Kidney epithelial cell (primary cell): ENCODE measurements at places on chromosomes 1 and 21. TPM values are rescaled to one million over a fixed set of nuclear protein-coding genes. Genes with fewer than 3 reads are reported as not detected.

- DNase-seq: no peak
These were observed 45.3 kb downstream of the SETD4 start for GRCh38 chr21:36015045-36015444.

GRCh38 chr1:231626951-231627614 lies 493 bp downstream of the DISC1 start:
- DNase-seq: no peak

- no peak for DNase-seq
These were observed 194.3 kb downstream of the KCTD3 start for GRCh38 chr1:215761446-215761845.

- no peak for DNase-seq
These were observed 84.9 kb downstream of the CNIH3 start for GRCh38 chr1:224700918-224701531.

- DNase-seq: no peak
These were observed 2.1 kb downstream of the KIF26B start for GRCh38 chr1:245156736-245157505.

- DNase-seq: peak; percentile 43
These were observed 28.9 kb downstream of the VANGL1 start for GRCh38 chr1:115670476-115671175.

DNA sequence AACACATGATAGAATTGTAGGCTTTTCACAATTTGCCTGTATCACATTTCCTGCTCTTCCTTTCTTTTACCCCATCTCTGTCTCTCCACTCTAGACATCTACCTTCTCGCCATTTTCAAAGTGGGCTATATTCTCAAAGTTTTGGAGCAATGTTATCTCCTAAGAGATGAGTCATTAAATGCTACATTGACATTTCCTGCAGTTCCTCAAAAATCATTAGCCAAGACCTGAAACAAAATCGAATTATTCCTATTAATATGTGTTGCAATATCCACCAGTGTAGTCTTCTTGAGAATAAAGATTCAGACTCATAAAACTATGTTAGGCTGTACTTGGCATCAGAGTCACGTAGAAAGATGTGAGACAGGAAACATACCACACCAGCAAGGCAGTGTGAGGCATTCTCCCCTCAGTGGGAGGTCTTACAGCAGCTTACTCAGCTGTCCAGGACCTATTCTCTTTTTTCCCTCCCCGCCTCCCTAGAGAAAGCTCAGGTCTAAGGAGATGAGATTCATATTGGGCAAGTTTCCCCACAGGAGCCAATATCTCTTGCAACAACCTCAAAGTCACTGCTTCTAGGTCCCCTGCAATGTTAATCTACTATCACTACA lies 38.8 kb downstream of the FRRS1 start:
- no peak for DNase-seq

DNA sequence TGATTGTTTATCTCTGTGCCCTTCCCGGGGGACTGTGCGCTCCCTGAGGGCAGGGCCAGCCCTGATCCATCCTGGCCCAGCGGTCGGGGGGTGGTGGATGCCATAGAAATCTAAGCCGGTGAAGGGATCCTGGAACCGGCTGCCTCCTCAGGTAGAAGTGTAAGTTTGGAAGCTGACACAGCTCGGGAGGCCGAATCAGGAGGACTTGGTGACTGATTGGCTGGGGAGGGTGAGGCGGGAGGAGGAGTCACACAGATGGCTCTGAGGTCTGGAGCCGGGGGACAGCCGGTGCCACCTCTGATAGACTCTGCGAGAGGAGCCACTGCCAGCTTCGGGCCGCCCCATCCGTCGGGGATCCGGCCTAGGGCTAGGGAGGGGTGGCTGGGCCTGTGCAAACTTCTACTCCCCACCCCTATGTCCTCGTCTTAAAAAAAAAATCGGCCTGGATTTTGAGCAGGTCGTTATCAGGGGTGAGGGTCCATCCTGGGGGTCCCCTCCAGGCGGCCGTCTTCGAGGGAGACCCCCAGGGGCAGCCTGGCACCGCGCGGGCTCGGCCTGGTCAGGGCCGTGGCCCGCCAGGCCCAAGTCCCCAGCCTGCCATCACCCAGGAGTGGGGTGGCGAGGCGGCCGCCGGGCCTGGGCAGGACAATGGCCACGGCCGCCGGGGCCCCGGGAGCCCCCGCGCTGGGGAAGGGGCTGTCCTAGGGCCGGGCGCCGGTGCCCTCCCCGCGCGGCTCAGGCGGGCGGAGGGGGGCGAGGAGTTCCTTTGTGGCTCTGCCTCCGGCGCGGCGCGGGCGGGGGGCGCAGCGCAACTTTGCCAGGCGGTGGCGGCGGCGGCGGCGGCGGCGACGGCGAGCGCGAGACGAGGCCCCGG lies 708 bp upstream of the ZNF362 start:
- peak; percentile 16 for DNase-seq

DNA sequence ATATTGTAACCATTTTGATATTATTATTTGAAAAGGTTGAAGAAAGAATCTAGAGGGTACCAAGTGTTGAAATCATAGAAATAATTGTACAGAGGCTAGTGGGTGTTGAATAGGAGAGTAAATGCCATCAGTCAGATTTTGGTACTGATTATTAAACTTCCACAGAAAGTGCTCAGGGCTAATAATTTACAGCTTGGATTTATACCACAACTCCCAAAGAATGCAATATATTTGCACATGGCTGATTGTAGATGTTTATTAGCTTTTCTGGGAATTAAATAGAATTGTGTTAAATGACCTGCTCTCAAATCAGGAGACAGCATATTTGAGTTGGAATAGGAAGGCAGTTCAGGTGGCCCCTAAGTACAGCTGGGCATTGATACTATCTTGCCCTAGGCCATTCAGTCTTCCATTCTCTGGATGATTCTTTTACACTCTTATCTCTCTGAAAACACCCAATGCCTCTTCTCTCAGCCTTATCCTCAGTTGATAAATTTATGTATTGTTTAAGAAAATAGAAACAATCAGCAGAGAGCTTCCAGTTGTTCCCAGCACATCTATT lies 63.7 kb downstream of the ERICH3 start:
- no peak for DNase-seq

GRCh38 chr1:86636898-86637297 lies 67.5 kb upstream of the SH3GLB1 start:
- no peak for DNase-seq

- DNase-seq: no peak
These were observed at the start of gene BRINP3 for GRCh38 chr1:190477762-190478148. Gene BRINP3, minus strand, starts transcription at chr1:190477864.

GRCh38 chr1:98478121-98478520 lies 183.4 kb upstream of the SNX7 start:
- DNase-seq: no peak

DNA sequence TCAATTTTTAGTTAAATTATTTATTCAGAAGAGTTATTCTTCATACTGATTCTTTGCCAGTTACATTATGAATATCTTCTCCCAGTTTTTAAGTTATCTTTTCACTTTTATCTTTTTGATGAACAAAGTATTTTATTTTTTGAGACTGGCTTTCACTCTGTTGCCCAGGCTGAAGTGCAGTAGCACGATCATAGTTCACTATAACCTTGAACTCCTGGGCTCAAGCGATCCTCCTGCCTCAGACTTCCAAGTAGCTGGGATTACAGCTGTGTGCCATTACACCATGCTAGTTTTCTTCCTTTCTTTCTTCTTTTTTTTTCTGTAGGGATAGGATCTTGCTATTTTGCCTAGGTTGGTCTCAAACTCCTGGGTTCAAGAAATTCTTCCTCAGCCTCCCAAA lies 3.5 kb downstream of the GORAB start:
- no peak for DNase-seq

GRCh38 chr1:160637821-160638539 lies 8.9 kb downstream of the SLAMF1 start:
- no peak for DNase-seq

GRCh38 chr1:89630048-89630447 lies 2.9 kb upstream of the LRRC8C start:
- DNase-seq: no peak

GRCh38 chr1:183757061-183757460 lies 47.9 kb upstream of the RGL1 start:
- DNase-seq: peak; percentile 44

DNA sequence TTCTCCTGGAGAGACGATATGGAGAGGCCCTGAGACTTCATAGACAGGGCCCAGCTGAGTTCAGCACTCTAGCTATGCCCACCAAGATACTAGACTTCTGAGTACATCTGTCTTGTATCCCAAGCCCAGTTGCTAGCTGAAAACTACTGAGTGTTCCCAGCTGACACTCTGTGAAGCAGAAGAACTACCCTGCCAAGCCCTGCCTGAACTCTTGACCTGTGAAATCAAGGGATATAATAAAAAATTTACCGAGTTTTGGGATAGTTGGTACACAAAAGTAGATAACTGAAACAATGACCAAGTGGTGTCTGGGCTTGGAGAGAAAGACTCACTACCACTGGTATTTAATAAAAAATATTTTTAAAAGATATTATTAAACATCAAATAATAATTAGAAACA lies 267.5 kb downstream of the TRABD2B start:
- no peak for DNase-seq

GRCh38 chr1:9350013-9350908 lies 57.6 kb downstream of the SPSB1 start:
- DNase-seq: no peak

GRCh38 chr1:243582326-243582725 lies 267.7 kb downstream of the AKT3 start:
- DNase-seq: no peak

DNA sequence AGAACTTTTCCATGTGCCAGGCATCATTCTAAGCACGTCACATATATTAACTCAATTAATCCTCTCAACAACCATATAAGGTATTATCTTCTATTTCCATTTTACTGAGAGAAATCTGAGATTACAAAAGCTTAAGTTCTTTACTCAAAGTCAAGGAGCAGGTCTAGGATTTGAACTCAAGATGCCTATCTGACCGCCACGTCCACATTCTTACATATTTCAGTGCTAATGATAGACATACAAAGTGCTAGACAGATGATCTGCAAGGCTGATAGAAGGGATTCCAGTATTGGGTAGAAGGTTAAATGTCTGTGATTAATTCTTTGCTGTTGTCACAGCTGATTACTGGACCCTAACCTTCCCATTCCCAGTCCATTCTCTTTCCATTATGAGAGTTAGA lies 4.4 kb downstream of the ATP5PB start:
- DNase-seq: no peak

- DNase-seq: no peak
These were observed 141.1 kb downstream of the TOMM20 start for GRCh38 chr1:234987415-234988154.

DNA sequence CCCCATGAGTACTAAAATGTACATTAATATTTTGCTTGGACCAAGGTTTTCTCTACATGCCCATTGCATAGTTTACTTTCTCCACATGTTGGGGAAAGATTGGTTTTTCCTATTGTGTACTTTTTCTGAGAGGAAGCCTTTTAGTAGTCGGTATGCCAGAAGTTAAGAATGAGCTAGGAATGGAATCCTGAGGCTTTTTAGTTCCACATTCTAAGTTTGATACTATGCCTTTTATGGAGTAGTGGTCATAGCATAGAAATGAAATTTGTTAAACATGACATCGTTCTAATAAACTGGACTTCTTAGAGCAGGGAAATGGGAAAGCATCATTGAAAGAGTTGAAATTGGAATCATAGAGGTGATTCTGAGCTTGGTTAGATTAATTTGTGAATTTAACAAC lies 64.3 kb downstream of the BCL9 start:
- no peak for DNase-seq

DNA sequence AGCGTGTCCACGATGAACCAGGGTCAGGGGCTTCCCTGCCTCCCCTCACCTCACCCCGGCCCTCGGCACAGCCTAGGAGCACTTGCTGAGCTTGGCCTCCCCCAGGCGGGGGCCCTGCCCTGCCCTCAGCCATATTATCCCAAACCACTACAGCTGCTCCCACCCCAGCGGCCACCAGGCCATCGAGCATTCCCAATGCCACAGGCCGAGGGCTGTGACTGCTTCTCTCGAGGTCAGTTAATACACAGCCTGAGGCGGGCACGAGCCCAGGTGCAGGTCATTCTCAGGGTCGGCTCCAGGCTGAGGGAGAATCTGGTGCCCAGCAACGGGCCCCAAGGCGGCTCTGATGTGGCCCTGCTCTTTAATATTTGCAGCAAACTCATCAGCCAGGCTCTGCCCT lies 8.4 kb upstream of the GPR153 start:
- no peak for DNase-seq

DNA sequence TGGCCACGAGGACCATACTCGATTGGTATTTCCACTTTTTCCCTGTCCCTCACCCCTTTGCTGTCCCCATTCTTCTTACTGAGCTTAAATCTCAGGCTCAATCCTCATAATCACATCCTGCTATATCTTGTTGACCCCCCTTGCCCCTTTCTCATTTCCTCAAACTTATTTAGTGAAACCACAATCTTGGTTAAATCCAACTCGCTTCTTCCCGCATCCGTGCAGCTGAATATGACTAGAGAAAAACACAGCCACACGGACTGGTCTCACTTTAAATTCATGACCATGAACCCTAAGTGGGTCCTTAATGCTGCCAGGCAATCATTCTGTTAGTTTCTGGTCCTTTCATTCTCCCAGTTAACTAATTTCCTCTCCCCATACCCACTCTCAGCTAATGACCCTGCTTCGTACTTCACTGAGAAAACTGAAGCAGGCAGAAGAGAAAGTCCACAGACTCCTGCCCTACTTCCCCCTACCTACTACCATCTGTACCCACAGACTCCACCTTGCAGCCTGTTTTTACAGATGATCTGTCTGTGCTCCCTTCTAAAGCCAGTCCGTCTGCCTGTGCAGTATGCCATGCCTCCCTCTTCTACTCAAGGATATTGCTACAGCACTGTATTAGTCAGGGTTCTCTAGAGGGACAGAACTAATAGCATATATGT lies 96.8 kb upstream of the LMO4 start:
- DNase-seq: no peak

DNA sequence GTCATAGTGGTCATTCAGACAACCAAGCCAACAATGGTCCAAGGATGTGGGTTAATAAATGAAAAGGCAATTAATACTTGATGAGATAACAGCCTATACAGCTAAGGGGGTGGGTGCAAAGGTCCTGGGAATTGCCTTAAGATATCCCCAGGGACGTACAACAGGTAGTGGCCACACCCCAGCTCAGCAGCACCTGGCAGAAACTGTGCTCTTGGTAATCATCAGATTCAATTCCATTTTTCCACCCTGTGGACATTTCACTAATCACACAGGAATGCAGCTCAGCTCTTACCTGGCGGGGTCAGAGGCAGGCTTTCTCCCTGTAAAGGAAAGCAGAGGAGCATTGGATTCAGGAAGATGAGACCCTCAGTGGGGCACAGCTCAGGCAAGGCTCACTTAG lies 32.9 kb downstream of the FCRL5 start:
- DNase-seq: no peak

- no peak for DNase-seq
These were observed at the start of gene NT5C1A for GRCh38 chr1:39671793-39672550. Gene NT5C1A, minus strand, starts transcription at chr1:39672107. Its CDS starts 69 bp downstream, at chr1:39672038.

The LRRC39 gene
- 0.08 and 0.41 TPM in 2 replicates for total RNA-seq

The NFASC gene
- total RNA-seq: 1.2 and 1.6 TPM in 2 replicates

The ARHGAP29 gene
- 80.4 and 82.3 TPM in 2 replicates for total RNA-seq

The LEFTY1 gene
- total RNA-seq: not detected in 2 replicates

The DTL gene
- total RNA-seq: 5.1 and 6.4 TPM in 2 replicates

The LHX8 gene
- not detected in 2 replicates for total RNA-seq

The PTGFR gene
- total RNA-seq: 0.21 and 0.38 TPM in 2 replicates

The F5 gene
- total RNA-seq: not detected in 2 replicates

The BSDC1 gene
- total RNA-seq: 81.6 and 83.6 TPM in 2 replicates
